SW480 (cell line): ENCODE measurements at places on chromosomes 4 and X.

GRCh38 chr4:111027526-111027925 lies 404.6 kb upstream of the PITX2 start:
- no peak for DNase-seq

DNA sequence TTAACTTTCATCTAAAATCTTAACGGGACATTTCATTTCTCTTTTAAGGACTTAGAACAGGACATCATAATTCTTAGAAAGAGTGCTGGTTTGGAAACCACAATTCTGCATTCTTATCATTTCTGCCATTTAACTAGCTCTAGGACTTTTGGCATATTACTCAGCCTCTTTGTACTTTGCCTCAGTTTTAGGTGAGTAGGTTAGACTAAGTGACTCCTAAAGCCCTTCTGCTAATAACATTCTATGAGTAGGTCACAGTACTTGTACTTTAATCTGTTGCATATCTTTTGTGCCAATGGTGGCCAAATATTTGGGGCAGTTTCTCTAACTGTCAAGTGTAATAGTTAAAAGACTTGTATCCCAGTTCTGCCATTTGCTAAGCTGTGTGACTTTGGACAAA lies 115.4 kb upstream of the NUDT6 start:
- DNase-seq, result no peak

DNA sequence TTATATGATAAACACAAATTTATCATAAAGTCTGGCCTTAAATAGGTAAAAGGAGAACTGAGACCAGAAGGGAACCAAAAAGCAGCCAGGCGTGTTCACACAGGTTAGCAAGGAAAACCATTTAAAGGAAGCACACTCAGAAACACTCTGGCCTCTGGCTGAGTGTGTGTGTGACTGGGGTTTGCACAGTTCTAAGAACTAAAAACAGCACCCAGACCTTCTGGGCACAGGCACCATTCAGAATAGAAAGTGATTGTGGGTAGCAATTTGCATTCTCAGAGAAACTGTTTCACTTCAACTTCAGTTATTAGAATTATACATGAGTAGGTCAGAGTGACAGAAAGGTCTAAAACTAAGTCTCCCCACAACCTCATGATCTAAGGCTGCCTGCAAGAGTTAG lies 10.0 kb downstream of the GPR82 start:
- no peak for DNase-seq

DNA sequence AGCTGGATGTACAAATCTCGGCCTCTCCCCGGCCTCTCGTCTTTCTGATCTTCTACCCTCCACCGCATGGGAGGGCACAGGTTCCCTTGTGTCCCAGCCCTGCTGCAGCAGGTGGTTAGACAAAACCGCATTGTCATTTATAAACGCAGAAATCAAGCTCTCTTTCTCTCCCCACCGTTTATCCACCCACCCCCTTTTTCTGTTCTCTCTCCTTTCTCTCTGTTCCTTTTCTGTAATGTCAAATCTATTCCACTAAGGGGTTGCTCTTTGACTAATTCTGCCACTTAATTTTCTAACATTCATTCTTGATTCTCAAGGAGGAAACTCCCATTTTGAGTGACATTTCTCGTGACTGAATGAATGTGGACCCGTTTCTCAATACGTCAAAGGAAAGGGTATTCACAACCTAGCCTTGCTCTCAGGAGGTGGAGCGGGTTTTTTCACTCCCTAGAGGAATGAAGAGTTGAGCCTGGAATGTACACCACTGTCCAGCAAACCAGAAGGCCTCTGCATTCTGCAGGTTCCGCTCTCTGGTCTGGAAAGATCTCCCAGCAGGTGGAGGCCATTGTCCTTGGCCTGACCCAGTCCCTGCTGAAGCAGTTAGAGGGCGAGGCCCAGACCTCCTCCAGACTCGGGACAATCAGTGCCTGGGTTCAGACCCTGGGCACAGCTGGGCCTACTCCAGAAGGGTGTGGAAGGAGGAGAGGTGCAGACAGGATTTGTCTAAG lies 70.9 kb upstream of the ENPP6 start:
- no peak for DNase-seq

GRCh38 chrX:132676102-132676501 lies 187.3 kb upstream of the MBNL3 start:
- DNase-seq, result no peak

- DNase-seq, result no peak
Measured at GRCh38 chr4:68342134-68342533, 7.8 kb downstream of the YTHDC1 start.

GRCh38 chrX:53718073-53718472 lies 31.6 kb upstream of the HUWE1 start:
- no peak for DNase-seq

GRCh38 chr4:57137261-57137660 lies 27.1 kb upstream of the IGFBP7 start:
- DNase-seq, result no peak

- no peak for DNase-seq
Measured at GRCh38 chrX:80747832-80748231, 61.8 kb downstream of the BRWD3 start.

GRCh38 chr4:52234561-52235440 lies 183.7 kb downstream of the SPATA18 start:
- peak; percentile 56 for DNase-seq
